ENCODE measurements at places on chromosomes 13 and 19. TPM values are rescaled to one million over a fixed set of nuclear protein-coding genes. Genes with fewer than 3 reads are reported as not detected.

FAM98C gene
- 11.2 TPM for total RNA-seq

ZNF324B gene
- 12.1 TPM for total RNA-seq

RASGRP4 gene
- total RNA-seq = not detected

GAS6 gene
- 418 TPM for total RNA-seq

GRWD1 gene
- total RNA-seq = 30.2 TPM

SLC7A9 gene
- total RNA-seq = not detected

CBARP gene
- total RNA-seq = 4.2 TPM

DACT3 gene
- 9.7 TPM for total RNA-seq

SMAD9 gene
- 2.8 TPM for total RNA-seq

SLAIN1 gene
- total RNA-seq = not detected

GPALPP1 gene
- total RNA-seq = 26.4 TPM

KLK14 gene
- not detected for total RNA-seq
